ENCODE measurements at places on chromosomes 11 and 22.
A peak's percentile ranks its signal among the peaks of the same experiment; 100 is the strongest.

DNA sequence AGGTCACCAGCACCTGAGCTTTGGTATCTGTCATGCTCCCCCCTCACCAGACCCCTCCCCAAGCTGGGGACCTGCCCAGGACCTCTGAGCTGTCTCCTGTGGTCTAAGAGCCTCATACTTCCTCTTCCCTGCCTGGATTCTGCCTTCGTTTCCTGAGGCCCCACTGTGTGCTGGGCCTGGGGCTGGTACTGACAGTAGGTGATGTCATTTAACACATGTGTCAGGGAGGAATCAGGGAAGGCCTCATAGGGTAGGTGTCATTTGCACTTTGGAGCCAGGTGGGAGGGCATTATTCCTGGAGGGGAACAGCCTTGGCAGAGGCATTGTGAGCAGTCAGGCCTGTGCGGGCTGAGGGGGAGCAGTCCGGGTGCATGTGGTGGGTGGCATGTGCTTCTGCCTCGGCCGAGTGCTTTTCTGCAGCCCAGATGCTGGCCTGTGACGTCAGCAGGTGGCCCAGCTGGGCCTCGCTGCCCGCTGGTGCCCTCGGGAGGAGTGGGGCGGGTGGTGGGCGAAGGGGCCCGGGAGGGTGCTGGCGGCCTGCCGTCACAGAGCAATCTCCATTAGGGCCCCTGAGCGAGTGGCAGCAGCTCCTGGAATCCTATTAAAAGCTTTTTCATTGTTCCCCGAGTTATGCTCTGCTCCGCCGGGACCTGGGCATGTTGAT is 9.1 kb downstream of the FLRT1 start:
- DNase-seq: no peak

DNA sequence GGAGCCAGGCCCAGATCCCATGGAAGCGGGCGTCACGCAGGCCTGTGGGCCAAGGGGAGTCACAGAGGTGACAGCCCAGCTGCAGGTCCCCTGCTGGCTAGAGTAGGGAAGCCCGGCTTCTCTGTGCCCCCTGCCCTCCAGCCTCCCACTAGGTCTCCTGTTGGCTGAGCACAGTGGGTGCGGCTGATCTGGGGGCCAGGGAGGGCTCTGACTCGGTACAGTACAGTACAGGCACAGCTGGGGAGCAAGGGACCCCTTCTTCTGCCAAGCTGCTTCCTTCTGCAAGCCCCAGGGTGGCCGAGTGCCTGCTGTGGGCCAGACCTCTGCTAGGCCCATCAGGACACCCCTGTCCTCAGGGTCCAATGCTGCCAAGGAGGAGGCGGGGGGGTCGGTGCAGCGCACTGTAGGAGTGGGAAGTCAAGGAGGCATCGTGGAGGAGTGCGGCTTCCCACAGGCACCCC is 10.1 kb downstream of the SUSD2 start:
- DNase-seq: no peak

- no peak for DNase-seq
These were observed 336.9 kb downstream of the ETS1 start for GRCh38 chr11:128250482-128250881.

DNA sequence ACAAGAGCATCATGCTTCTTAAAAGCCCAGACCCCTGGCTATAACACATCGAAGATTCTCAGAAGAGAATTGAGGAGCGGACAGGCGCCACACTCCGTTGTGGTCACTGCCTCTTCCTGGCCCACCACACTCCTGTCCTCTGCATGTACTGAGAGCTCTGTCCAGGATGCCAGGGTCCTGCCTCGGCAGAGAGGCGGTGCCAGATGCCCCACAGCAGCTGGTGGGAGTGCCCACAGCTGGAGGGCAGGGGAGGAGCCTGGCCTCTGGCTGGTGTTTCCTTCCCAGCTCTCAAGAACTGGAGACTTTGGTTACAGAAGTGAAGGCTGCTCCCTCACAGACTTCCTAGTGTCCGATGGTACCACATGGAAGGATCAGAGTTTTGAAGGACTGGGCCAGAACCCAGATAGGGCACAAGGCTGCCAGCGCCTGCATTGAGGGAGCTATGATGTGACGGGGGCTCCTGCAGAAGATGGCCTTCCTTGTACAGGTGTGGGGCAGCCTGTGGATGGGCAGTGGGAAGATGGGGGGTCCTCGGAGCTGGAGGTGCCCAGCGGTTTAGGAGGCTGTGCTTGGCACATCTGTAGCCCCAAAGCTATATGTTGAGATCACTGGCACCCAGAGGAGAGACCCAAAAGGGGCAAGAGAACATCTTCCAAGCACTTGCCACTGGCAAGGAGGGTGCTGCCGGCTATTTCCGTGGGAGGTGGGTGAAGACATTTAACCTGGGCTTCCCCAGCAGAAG is 19.4 kb downstream of the RSPH14 start:
- DNase-seq: no peak

DNA sequence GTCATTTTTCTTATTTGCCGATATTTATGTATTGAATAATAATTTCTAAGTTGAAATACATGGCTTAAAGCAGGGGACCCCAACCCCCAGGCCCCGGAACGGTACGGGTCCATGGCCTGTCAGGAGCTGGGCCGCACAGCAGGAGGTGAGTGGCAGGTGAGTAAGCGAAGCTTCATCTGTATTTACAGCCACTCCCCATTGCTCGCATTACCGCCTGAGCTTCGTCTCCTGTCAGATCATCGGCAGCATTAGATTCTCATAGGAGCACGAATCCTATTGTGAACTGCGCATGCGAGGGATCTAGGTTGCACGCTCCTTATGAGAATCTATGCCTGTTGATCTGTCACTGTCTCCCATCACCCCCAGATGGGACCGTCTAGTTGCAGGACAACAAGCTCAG is 4.5 kb downstream of the ZMAT5 start:
- no peak for DNase-seq

DNA sequence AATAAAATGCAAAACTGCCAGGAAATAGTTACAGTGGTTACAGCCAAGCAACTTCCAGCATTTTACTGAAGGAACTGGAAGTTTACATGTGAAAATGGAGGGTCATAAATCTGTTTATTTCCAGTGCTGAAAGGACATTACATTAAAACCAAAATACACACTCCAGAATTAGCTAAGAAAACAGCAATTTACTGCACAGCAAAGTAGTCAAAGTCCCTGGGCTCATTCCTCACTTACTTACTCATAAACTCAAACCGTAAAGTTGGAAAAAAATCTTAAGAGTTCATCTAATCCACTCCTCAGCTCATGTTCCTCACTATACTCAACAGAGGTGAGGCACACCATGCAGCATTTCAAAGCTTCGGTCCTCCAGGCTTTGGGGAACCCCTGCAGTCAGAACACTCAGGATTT is 17.4 kb downstream of the CTSC start:
- DNase-seq: no peak

GRCh38 chr11:111730871-111731591 is 35.2 kb downstream of the PPP2R1B start:
- DNase-seq: no peak

- DNase-seq: no peak
These were observed 37.9 kb upstream of the TOP3B start for GRCh38 chr22:22020425-22020852.

- no peak for DNase-seq
These were observed 93.7 kb downstream of the CCDC83 start for GRCh38 chr11:85948884-85949283.

DNA sequence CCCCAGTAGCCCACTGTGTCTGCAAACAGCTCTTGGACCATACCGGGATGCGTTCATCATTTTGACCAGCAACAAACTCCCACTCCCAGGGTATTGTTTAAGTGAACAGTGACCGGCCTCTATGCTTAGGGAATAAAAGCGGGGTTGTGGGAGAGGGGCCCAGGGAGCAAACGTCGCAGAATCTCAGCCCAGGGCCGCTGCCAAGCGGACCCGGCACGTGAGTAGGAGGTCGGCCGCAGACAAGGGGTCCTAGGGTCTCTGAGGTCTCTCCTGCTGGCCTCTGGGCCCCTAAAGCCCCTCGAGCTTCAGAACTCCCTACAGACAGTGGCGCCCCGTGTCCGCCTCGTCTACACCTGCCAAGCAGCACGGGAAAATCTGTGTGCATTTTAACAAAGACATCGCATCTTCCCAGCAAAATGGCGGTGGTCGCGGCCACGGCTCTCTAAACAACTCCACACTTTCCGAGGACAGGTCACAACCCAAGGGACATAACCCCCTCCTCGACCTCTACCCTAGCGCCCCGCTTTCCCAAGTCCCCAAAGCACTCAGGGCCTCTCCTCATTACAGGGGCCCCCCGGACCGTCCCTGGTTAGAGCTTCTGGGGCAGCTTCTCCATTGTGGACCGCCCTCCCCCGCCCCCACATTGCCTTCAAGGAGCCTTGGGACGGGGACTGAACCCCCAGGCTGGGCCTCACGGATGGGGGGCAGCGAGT is 3.9 kb upstream of the GCAT start:
- no peak for DNase-seq

DNA sequence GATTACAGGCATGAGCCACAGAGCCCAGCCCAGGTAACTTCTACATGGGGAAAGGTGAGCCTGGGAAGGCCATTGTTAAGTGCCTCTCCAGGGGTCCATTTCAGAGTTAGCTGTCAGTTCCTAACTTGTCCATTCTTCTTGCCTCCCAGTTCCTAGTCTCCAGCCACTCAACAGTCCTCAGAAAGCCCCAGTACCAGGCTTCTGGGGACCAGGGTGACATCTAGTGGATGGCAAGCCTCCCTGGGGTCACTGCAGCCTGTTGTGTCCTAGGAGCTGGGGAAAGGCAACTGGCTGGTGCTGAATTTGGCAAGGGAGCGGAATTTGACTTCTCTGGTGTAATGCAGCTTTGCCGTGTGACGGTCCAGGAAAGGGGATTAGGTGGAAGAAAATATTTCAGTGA is 2.1 kb downstream of the LGALS12 start:
- DNase-seq: no peak

DNA sequence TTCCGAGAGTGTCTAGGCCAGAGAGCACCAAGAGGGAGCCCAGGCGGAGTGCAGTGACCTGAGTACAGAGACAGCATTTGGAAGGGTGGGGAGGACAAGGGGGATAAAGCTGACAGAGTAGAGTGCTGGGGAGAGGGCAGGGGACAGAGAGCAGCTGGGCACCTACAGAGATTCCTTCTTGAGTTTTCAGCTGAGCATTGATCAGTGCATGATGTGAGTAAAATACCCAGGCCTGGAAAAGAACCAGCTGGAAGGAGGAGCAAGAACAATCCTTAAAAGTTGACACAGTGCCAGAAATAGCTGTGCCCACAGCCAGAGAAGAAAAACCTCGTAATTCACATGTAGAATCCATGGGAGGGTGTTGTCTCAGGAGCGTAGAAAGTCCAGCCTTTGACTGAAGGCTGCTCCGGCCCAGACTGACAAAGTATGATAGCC is 33.9 kb upstream of the PANX2 start:
- no peak for DNase-seq

- no peak for DNase-seq
These were observed 224.6 kb downstream of the MN1 start for GRCh38 chr22:27576815-27577573.

DNA sequence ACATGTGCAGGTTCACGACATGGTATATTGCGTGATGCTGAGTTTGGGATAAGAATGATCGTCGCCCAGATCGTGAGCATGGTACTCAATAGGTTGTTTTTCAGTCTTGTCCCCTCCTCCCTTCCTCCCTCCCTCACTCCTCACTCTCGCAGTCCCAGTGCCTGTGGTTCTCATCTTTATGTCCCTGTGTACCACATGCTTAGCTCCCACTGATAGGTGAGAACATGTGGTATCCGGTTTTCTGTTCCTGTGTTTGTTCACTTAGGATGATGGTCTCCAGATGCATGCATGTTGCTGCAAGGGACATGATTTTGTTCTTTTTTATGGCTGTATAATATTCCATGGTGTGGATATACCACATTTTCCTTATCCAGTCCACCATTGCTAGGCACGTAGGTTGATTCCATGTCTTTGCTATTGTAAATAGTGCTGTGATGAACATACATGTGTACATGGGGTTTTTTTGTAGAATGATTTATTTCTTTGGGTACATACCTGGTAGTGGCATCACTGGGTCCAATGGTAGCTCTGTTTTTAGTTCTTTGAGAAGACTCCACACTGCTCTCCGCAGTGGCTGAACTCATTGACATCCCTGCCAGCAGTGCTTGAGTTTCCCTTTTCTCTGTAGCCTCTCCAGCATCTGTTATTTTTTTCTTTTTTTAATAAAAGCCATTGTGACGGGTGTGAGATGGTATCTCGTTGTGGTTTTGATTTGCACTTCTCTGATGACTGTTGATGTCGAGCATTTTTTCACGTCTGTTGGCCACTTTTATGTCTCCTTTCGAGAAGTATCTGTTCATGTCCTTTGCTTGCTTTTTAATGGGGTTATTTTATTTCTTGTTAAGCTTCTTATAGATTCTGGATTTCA is 16.4 kb downstream of the ZBED4 start:
- no peak for DNase-seq

- DNase-seq: no peak
These were observed 50.8 kb upstream of the SLC36A4 start for GRCh38 chr11:93248602-93249001.

GRCh38 chr11:88415495-88415894 is 78.0 kb upstream of the CTSC start:
- no peak for DNase-seq

GRCh38 chr22:22721681-22722354 is 77.4 kb downstream of the GGTLC2 start:
- peak; percentile 37 for DNase-seq

- DNase-seq: no peak
These were observed 103.3 kb upstream of the TOP3B start for GRCh38 chr22:22085702-22086500.

- no peak for DNase-seq
These were observed 172.3 kb downstream of the LDLRAD3 start for GRCh38 chr11:36116161-36116560.

GRCh38 chr11:68003846-68004550 is at the start of gene UNC93B1:
Gene UNC93B1 (minus strand): TSS chr11:68004097. CDS start chr11:68004043, 54 bp downstream.
- DNase-seq: peak; percentile 66

- no peak for DNase-seq
These were observed 10.7 kb downstream of the DSCAML1 start for GRCh38 chr11:117786135-117786870.

DNA sequence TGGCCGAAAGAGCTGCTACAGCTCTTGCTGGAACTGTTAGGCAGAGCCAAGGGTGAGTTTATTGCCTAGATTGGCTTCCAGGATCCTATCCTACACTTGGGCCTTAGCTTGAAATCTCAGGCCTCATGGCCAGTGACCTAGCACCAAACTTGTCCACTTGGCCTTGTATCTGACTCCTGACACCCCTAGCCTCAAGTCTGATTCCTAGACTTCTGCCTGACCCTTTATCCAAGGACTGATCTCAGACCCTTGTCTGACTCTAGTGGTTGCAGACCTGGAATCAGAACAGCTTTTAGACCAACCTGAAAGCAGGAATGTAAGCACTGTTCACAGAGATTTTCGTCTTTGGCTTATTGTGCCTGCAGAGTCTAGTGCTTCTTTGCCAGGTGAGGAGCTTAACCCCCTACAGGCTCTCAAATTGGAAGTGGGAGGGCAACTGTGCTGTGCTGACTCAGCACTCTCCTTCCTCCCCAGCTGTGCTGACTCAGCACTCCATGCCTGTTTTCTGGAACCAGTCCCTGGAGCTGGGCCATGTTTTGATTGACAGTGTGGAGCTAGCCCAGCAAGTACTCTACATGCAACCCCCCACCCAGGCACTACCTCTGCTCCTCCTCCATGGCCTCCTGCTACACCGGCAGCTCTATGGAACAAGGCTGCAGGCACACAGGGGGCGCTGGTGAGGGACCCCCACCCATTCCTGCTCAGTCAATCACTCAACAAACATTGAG is 35.1 kb downstream of the RRP8 start:
- DNase-seq: no peak

GRCh38 chr11:86459682-86460460 is 85.2 kb downstream of the CCDC81 start:
- DNase-seq: no peak
